ENCODE measurements at places on chromosomes 2 and 18. TPM values are rescaled to one million over a fixed set of nuclear protein-coding genes. Genes with fewer than 3 reads are reported as not detected.
A peak's percentile ranks its signal among the peaks of the same experiment; 100 is the strongest.

DNA sequence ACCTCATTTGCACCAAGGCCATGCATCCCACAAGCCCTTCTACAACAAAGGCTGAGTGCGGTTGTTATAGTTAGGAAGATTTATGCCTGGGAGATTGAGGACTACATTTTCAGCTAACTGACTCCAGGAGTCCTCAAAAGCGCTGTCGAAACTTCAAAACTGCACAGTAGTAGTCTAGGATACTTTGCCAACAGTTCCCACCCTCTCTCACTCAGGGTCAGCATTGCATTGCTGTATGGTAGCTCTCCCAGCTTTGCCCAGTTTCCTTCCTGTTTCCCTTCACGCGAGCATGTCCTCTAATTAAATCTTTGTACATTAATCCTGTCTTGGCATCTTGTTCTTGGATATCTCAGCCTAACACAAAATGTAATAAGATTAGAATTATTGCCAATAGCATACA, 420.6 kb upstream of the UBE2E3 start:
- DNase-seq, result no peak
- H3K4me3 ChIP-seq, result no peak overlapping the region
- H3K27me3 ChIP-seq, result no peaks in the 10 kb centered on the region
- H3K27ac ChIP-seq, result no peak overlapping the region
- H3K4me1 ChIP-seq, result no peaks in the 10 kb centered on the region

DNA sequence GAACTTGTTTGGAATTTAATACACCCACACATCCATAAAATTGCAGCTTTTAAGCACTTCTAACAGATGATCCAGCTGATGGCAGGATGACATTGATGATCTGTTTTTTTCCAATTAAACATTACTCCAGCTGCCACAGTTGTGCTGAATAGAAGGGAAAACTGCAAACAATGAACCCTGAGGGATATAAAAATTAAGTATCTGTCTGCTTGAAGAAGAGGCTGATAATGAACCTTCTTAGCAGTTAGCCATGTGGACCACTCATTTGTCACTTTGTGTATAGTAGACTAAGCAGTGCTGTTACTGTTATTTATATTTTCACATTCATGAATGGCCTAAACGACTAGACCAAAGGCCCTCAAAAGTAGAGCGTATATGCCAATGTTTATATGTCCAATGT, 1201.0 kb upstream of the LRRTM1 start:
- no peaks in the 10 kb centered on the region for H3K27me3 ChIP-seq
- no peaks in the 10 kb centered on the region for H3K4me1 ChIP-seq
- H3K4me3 ChIP-seq, result no peak overlapping the region
- no peak for DNase-seq
- H3K27ac ChIP-seq, result no peak overlapping the region

The IRS1 gene
- total RNA-seq, result 11.6 TPM

- H3K4me1 ChIP-seq, result peaks cover 75% of the 10 kb centered on the region
- H3K27me3 ChIP-seq, result no peaks in the 10 kb centered on the region
- DNase-seq, result peak; percentile 46
- no peak overlapping the region for H3K4me3 ChIP-seq
Measured at GRCh38 chr2:8413589-8414135, 268.2 kb upstream of the ID2 start.

GRCh38 chr18:22557168-22557941, 139.6 kb upstream of the CTAGE1 start:
- no peaks in the 10 kb centered on the region for H3K36me3 ChIP-seq
- no peak for DNase-seq
- no peaks in the 10 kb centered on the region for H3K4me1 ChIP-seq
- H3K27ac ChIP-seq, result peak overlapping the region; percentile 80
- H3K4me3 ChIP-seq, result no peak overlapping the region

DNA sequence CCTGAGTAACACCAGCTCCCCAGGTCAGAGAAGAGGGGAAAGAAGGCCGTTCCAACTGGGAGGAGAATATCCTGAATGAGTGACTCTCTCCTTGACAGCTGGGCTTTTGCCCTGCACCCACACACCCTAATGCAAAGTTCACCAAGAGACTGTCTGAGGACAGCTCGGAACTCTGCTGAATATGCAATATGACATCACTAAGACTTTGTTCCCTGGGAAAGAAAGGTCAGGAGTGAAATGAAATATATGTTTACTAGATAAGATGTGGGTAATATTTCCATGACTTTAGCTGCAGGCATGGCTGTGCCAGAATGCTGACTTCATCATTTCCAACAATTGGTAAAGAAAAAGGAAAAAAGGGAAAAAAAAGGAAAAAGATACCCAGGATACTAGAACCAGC, 488.2 kb upstream of the RAB6C start:
- no peaks in the 10 kb centered on the region for H3K36me3 ChIP-seq
- H3K4me3 ChIP-seq, result no peak overlapping the region
- no peak for DNase-seq
- peaks cover 8% of the 10 kb centered on the region for H3K27me3 ChIP-seq
- no peaks in the 10 kb centered on the region for H3K4me1 ChIP-seq

DNA sequence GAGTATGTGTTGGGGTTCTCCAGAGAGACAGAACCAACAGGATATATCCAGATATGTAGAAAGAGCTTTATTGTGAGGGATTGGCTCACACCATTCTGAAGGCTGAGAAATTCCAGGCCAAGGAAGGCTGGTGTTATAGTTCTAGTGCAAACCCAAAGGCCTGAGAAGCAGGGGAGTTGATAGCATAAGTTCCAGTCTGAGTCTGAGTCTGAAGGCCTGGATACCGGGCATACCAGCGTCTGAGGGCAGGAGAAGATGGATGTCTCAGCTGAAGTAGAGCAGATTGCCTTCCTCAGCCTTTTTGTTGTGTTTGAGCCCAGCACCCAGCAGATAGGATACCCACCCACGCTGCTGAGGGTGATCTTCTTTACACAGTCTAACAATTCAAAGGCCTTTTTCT, 211.7 kb upstream of the RASGRP3 start:
- no peak for DNase-seq
- peaks cover 11% of the 10 kb centered on the region for H3K36me3 ChIP-seq
- H3K27me3 ChIP-seq, result no peaks in the 10 kb centered on the region
- H3K27ac ChIP-seq, result no peak overlapping the region
- H3K4me3 ChIP-seq, result no peak overlapping the region

- H3K27ac ChIP-seq, result no peak overlapping the region
- no peaks in the 10 kb centered on the region for H3K4me1 ChIP-seq
- DNase-seq, result no peak
- H3K36me3 ChIP-seq, result no peaks in the 10 kb centered on the region
- H3K27me3 ChIP-seq, result no peaks in the 10 kb centered on the region
- no peak overlapping the region for H3K4me3 ChIP-seq
Measured at GRCh38 chr18:48792141-48792540, 158.6 kb downstream of the SMAD7 start.

DNA sequence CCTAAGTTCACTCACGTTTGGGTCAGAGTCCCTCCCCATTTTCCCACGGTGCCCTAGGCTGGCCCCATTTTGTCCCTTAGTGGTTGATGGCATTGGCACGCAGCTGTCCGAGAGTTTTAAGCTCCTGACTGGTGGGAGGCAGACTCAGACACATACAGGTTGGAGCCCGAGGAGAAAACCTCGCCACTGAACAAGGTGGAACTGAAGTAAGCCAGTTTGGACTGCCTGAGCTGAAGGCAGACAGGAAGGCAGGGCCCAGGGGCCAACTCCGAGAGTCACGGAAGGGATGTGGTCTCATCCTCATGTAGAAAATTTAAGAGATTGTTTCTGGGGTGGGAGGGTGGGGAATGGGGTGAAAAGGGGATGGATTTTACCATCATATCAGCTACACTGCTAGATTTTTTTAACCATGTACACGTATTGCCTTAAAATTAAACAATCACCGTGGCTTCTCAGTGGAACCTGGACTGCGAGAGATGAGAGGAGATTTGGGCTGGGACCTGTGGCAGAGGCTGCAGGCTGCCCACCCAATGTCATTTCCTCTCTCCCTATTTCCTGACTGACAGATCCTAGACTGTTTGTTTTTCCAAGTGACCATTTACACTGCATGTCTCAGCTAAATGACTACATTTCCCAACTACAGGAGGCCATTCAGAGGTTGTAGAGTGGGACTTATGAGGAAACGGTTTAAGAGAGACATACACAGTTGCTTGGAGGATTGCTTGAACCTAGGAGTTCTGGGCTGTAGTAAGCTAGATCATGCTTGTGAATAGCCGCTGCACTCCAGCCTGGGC, 19.4 kb upstream of the NMUR1 start:
- no peak for DNase-seq
- no peaks in the 10 kb centered on the region for H3K4me1 ChIP-seq
- H3K36me3 ChIP-seq, result no peaks in the 10 kb centered on the region
- no peak overlapping the region for H3K27ac ChIP-seq

DNA sequence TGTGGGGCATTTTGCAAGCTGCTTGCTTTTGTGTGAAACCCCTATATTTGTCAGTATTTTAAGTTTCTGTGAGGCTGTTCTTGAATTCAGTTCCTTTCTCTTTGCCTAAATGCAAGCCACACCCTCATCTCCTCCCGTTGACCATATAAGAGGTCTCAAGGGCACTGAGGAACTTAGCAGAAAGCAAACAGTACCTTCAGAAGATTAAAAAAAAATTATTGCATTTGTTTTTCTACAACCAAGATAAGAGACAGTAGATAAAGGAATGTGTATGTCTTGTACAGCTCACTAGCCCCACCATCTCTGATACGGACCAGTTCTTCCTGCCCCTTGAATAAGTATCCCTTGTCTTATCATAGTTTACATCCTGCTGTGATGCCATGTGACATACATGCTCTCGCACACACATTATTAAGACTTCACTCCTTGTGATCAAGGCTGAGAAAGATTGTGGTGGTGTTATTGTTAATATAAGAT, 64.2 kb downstream of the NPAS2 start:
- H3K27me3 ChIP-seq, result no peaks in the 10 kb centered on the region
- no peak overlapping the region for H3K4me3 ChIP-seq
- peak overlapping the region; percentile 68 for H3K27ac ChIP-seq
- peaks cover 12% of the 10 kb centered on the region for H3K4me1 ChIP-seq
- no peaks in the 10 kb centered on the region for H3K36me3 ChIP-seq

GRCh38 chr18:77250926-77251729, 1.5 kb downstream of the GALR1 start:
- peaks cover 16% of the 10 kb centered on the region for H3K4me1 ChIP-seq
- peaks cover 10% of the 10 kb centered on the region for H3K27me3 ChIP-seq
- no peaks in the 10 kb centered on the region for H3K36me3 ChIP-seq
- no peak overlapping the region for H3K27ac ChIP-seq

GRCh38 chr2:181456660-181457120, 496 bp upstream of the ITGA4 start:
- H3K4me3 ChIP-seq, result peak overlapping the region; percentile 58
- peak overlapping the region; percentile 78 for H3K27ac ChIP-seq
- H3K27me3 ChIP-seq, result no peaks in the 10 kb centered on the region
- DNase-seq, result peak; percentile 50

The FIGN gene
- total RNA-seq, result 4.9 TPM

- no peak overlapping the region for H3K4me3 ChIP-seq
- no peak for DNase-seq
- no peaks in the 10 kb centered on the region for H3K36me3 ChIP-seq
- H3K27me3 ChIP-seq, result no peaks in the 10 kb centered on the region
- H3K4me1 ChIP-seq, result peaks cover 25% of the 10 kb centered on the region
Measured at GRCh38 chr2:10034333-10035052, 8.9 kb upstream of the KLF11 start.

DNA sequence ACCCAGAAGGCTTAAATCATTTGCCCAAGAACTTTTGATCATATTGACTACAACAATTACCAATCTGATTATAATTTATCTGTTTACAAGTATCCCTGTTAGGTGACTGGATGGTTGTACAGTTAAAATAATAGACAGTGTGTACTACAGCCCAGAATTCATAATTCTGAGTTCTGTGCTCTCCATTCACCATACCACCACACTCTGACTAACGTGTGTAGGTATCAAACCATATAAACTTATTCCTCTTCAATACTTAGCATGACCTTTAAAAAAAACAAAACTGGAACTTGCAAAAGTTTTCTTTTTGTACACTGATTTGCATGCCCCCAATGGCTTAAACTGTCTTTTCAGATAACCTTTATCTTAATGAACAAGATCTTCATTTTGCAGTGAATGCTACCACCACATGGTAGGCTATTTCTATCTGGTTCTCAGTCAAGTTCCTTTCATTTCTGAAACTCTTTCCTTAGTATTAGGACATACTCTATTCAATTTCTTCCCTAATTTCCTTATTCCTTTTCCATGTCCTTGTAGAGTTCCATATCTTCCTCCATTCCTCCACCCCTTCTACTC, 50.9 kb downstream of the SOS1 start:
- no peak overlapping the region for H3K4me3 ChIP-seq
- H3K27ac ChIP-seq, result no peak overlapping the region
- peaks cover 3% of the 10 kb centered on the region for H3K36me3 ChIP-seq
- H3K4me1 ChIP-seq, result no peaks in the 10 kb centered on the region
- no peaks in the 10 kb centered on the region for H3K27me3 ChIP-seq

The FN1 gene
- total RNA-seq, result 1,402 TPM

DNA sequence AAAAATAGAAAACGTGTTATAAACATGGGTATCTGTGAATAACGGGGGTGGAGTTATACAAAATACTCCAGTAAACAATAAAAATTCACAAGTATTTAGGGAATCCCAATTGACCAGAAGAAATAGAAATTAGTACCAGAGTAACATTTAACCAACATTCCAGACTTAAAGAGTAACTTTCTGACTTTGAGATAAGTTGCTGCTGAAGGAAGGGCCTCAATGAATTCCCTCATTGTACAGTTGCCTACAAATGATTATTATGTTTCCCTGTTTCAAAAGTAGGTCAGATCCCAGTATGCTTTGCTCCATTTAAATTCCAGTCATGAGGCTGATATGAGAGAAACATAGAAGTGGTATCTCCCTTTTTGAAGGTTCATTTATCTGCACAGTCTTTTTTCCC, 88.3 kb upstream of the KCNH7 start:
- no peaks in the 10 kb centered on the region for H3K27me3 ChIP-seq
- no peak overlapping the region for H3K4me3 ChIP-seq
- H3K36me3 ChIP-seq, result no peaks in the 10 kb centered on the region
- DNase-seq, result no peak

The SIX3 gene
- total RNA-seq, result not detected

- DNase-seq, result no peak
- H3K4me3 ChIP-seq, result no peak overlapping the region
- no peaks in the 10 kb centered on the region for H3K27me3 ChIP-seq
- no peaks in the 10 kb centered on the region for H3K36me3 ChIP-seq
- H3K4me1 ChIP-seq, result no peaks in the 10 kb centered on the region
Measured at GRCh38 chr2:112143150-112143549, 5.0 kb downstream of the FBLN7 start.

DNA sequence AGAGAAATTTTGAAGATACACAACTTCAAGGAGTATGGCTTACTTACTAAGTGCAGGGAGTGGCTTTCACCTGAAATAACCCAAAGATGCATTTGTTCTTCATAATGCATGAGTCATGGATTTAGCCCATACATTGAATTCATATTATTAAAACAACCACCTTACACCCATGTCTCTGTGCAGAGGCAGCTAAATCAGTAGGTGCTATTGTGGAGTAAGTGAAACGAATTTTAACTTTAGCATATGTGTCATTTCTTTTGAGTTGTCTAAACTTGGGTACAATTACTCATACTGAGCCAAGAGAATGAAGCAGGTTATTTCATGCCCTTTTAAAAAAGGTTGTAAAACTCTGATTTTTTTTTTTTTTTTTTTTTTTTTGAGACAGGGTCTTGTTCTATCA, 11.0 kb upstream of the ANKRD29 start:
- DNase-seq, result no peak
- H3K27ac ChIP-seq, result no peak overlapping the region
- no peak overlapping the region for H3K4me3 ChIP-seq
- no peaks in the 10 kb centered on the region for H3K36me3 ChIP-seq
- no peaks in the 10 kb centered on the region for H3K4me1 ChIP-seq

Measured in liver (tissue), 10 donors.